Activated CD8-positive, alpha-beta T cell treated with anti-CD3 and anti-CD28 coated beads, Interleukin-2, amount 10 ng/mL, durations not matched to agents 7 days and 5 days (primary cell): ENCODE measurements at places on chromosomes 6 and 20. TPM values are rescaled to one million over a fixed set of nuclear protein-coding genes. Genes with fewer than 3 reads are reported as not detected.

The PDYN gene
- total RNA-seq = not detected

The POM121L2 gene
- total RNA-seq = not detected

The RSPO3 gene
- total RNA-seq = not detected

The C20orf96 gene
- total RNA-seq = 8.5 TPM

The LINC00237 gene
- total RNA-seq = not detected

The CAGE1 gene
- total RNA-seq = 0.18 TPM

The CLVS2 gene
- total RNA-seq = not detected

The TMEM200A gene
- total RNA-seq = 2.7 TPM

The CNKSR3 gene
- total RNA-seq = not detected

- DNase-seq = no peak
- H3K27ac ChIP-seq = peak overlapping the region; percentile 6
- no peaks in the 10 kb centered on the region for H3K27me3 ChIP-seq
- no peak overlapping the region for H3K4me3 ChIP-seq
Measured at GRCh38 chr6:41729624-41730023, 5.8 kb downstream of the TFEB start.

- DNase-seq = no peak
- H3K36me3 ChIP-seq = no peaks in the 10 kb centered on the region
- no peak overlapping the region for H3K27ac ChIP-seq
Measured at GRCh38 chr6:36289281-36289878, 19.5 kb downstream of the PNPLA1 start.

DNA sequence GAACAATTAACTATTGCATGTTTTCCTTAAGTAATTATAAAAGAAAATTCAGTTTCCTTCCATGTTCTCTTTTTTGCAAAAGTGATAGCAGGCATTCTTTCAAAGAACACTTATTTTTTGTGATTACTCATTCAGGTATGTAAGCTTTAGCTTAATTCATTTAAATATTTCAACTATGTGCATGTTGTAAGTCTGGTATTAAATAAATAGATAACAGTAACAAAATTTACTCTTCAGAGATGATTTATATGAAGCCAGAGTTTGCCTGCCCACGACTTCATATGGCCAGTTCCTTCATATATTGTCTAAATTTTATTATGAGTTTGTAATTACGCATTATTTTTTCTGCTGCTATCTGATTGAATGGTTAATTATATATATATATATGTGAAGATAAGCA lies 110.9 kb downstream of the ADGRG6 start:
- no peak for DNase-seq
- no peak overlapping the region for H3K27ac ChIP-seq
- no peak overlapping the region for H3K4me3 ChIP-seq
- peaks cover 3% of the 10 kb centered on the region for H3K4me1 ChIP-seq
- H3K27me3 ChIP-seq = no peaks in the 10 kb centered on the region

DNA sequence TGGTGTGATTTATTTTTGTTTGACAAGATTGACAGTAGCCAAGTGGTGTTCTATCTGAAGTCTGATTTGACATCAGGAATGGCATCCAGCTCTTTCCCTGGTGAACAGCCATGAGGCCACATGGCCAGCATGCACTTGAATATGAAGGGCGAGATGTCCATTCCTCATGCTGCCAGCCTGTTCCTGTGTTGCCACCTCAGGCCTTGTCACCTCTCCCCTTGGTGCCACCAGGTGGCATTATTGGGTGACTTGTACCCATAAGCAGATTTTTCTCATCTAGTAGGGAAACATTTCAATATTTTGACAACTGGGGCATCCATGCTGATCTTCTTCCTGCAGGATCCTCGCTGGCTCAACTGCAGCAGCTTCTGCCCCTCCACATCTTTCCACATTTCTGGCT lies 199.1 kb downstream of the ERMARD start:
- no peak overlapping the region for H3K27ac ChIP-seq
- H3K4me3 ChIP-seq = no peak overlapping the region
- H3K36me3 ChIP-seq = no peaks in the 10 kb centered on the region
- H3K4me1 ChIP-seq = peaks cover 14% of the 10 kb centered on the region

GRCh38 chr6:10521104-10521808 lies at the start of gene GCNT2:
Gene GCNT2, plus strand, starts transcription at chr6:10521351. Its CDS starts 7,561 bp downstream, at chr6:10528912.
- H3K27ac ChIP-seq = no peak within 1 kb of the TSS
- H3K4me3 ChIP-seq = no peak within 1 kb of the TSS
- peaks cover 2% of the 10 kb centered on the region for H3K4me1 ChIP-seq
- no peak for DNase-seq
- no peaks in the 10 kb centered on the region for H3K36me3 ChIP-seq

- no peaks in the 10 kb centered on the region for H3K36me3 ChIP-seq
- DNase-seq = no peak
- peak overlapping the region; percentile 64 for H3K4me3 ChIP-seq
- H3K27ac ChIP-seq = peak overlapping the region; percentile 15
- peaks cover 46% of the 10 kb centered on the region for H3K4me1 ChIP-seq
Measured at GRCh38 chr20:34871320-34871926, 1.2 kb downstream of the GGT7 start.

DNA sequence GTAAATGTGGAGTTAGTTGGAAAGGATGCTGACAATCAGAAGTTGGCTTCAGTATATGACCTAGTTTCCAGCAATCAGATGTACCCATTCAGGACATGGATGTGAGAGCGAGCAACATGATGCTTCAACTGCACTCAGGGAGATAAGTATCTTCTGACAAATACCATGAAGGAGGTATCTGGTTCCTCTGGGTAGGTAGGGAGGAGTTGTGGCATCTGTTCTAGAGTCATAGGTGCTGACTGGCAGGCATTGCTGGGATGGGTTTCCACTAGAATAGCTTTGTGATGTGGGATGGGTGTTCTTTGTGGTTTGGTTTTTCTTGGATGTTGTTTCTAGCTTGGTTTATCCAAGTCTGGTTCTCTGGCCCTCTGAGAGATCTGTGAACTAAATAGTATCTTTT lies 3.9 kb upstream of the REV3L start:
- no peak overlapping the region for H3K4me3 ChIP-seq
- DNase-seq = peak; percentile 29
- H3K27ac ChIP-seq = peak overlapping the region; percentile 83
- H3K36me3 ChIP-seq = peaks cover 25% of the 10 kb centered on the region

GRCh38 chr6:38584731-38585130 lies 55.0 kb downstream of the BTBD9 start:
- DNase-seq = no peak
- H3K4me1 ChIP-seq = no peaks in the 10 kb centered on the region
- no peak overlapping the region for H3K4me3 ChIP-seq
- H3K36me3 ChIP-seq = no peaks in the 10 kb centered on the region
- no peak overlapping the region for H3K27ac ChIP-seq

- H3K36me3 ChIP-seq = no peaks in the 10 kb centered on the region
- H3K27me3 ChIP-seq = no peaks in the 10 kb centered on the region
- no peak for DNase-seq
- H3K4me1 ChIP-seq = no peaks in the 10 kb centered on the region
- H3K27ac ChIP-seq = no peak overlapping the region
Measured at GRCh38 chr20:25574411-25574810, 10.9 kb downstream of the NINL start.

GRCh38 chr20:48333707-48334106 lies 494.1 kb downstream of the PREX1 start:
- H3K36me3 ChIP-seq = no peaks in the 10 kb centered on the region
- H3K27me3 ChIP-seq = peaks cover 13% of the 10 kb centered on the region
- H3K4me3 ChIP-seq = no peak overlapping the region

- no peak overlapping the region for H3K4me3 ChIP-seq
- H3K27ac ChIP-seq = no peak overlapping the region
- DNase-seq = no peak
- H3K36me3 ChIP-seq = no peaks in the 10 kb centered on the region
- no peaks in the 10 kb centered on the region for H3K4me1 ChIP-seq
- no peaks in the 10 kb centered on the region for H3K27me3 ChIP-seq
Measured at GRCh38 chr6:166692723-166693302, 65.8 kb upstream of the RPS6KA2 start.

- peak; percentile 77 for DNase-seq
- peaks cover 56% of the 10 kb centered on the region for H3K4me1 ChIP-seq
- H3K27me3 ChIP-seq = peaks cover 18% of the 10 kb centered on the region
- H3K36me3 ChIP-seq = peaks cover 50% of the 10 kb centered on the region
Measured at GRCh38 chr20:57628047-57628961, 8.1 kb upstream of the ZBP1 start.

- DNase-seq = peak; percentile 47
- peaks cover 17% of the 10 kb centered on the region for H3K4me1 ChIP-seq
- H3K27me3 ChIP-seq = peaks cover 9% of the 10 kb centered on the region
- no peak overlapping the region for H3K27ac ChIP-seq
Measured at GRCh38 chr6:43817192-43817591, 47.2 kb downstream of the VEGFA start.

DNA sequence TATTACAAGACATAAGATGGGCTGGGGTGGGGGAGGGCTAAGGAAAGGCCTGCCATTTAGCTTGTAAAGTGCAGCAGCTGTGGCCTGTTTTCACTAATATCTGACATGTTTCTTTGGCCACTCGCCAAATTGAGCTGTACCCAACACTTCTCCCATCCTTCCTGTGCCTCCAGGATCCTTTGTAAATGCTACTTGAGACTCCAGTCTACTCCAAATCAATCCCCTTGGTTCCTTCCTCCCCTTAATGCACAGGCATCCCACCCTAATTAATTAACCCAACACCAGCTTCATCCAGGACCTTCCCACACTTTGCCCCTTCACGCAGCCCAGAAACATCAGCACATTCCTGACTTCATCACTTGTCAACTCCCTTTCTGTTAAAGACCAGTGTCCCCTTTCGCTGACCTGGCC lies 55.0 kb upstream of the TCF21 start:
- no peaks in the 10 kb centered on the region for H3K36me3 ChIP-seq
- no peak for DNase-seq
- H3K27me3 ChIP-seq = peaks cover 22% of the 10 kb centered on the region
- H3K27ac ChIP-seq = no peak overlapping the region
- H3K4me3 ChIP-seq = no peak overlapping the region

DNA sequence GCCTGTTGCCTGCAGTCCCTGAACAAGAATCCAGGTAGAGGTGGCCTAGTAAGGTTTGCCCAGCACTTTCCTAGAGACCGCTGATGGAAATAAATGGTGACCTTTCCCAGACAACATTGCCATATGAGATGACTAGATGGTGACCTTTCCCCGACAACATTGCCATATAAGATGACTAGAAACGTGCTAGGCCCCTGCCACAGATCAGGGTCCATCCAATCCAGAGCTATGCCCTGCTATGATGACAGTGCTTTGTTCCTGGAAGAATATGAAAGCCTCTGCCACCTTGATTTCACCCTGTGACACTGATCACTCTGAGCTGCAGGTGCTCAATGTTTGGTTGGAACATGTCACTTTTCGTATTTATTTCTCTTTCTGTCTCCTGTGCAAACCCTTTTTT lies 133.8 kb upstream of the SPTLC3 start:
- H3K36me3 ChIP-seq = no peaks in the 10 kb centered on the region
- no peak overlapping the region for H3K4me3 ChIP-seq
- no peaks in the 10 kb centered on the region for H3K4me1 ChIP-seq
- no peak for DNase-seq

DNA sequence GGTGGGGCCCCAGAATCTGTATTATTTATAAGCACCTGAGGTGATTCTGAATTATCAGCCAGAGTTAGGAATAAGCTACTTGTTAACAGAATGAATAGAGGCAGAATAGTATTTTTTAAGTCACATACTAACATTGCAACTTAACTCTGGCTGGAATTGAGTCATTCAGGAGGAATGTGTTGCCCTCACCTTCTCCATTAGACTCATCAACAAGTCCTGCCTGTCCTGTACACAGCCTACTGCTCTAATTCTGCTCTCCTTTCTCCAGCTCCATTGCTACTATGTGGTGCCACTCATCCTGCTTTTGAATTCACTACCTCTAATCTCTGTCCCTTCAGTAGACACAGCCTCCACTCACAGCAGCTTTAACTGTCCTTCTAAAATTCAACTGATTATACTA lies 669.4 kb downstream of the DHX35 start:
- no peak for DNase-seq
- no peaks in the 10 kb centered on the region for H3K36me3 ChIP-seq
- H3K4me1 ChIP-seq = no peaks in the 10 kb centered on the region
- no peaks in the 10 kb centered on the region for H3K27me3 ChIP-seq
- H3K27ac ChIP-seq = no peak overlapping the region
- no peak overlapping the region for H3K4me3 ChIP-seq

DNA sequence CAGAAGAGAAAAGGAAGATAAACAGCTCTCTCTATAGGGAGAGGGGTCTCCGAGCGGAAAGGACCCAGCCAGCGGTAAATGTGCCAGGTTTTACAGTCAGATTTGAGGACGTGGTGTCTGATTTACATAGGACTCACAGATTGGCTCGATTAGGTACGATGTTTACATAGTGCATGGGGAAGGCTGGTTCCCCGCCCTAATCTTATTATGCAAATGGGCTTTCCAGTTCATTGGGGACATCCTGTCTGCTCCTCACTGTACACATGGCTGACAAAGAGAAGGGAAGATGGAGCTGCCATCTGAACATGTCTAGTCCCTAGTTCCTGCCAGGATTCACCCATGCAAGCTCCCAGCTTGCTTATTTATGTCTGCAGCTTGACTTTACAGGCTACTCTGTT lies 119.9 kb downstream of the RNF144B start:
- DNase-seq = no peak
- H3K27ac ChIP-seq = no peak overlapping the region
- no peak overlapping the region for H3K4me3 ChIP-seq
- no peaks in the 10 kb centered on the region for H3K36me3 ChIP-seq

- H3K27me3 ChIP-seq = no peaks in the 10 kb centered on the region
- peak; percentile 34 for DNase-seq
- H3K36me3 ChIP-seq = peaks cover 75% of the 10 kb centered on the region
- peak overlapping the region; percentile 58 for H3K4me3 ChIP-seq
Measured at GRCh38 chr6:24926192-24926591, 9.6 kb downstream of the RIPOR2 start.

GRCh38 chr20:47187450-47188195 lies 168.9 kb downstream of the ZMYND8 start:
- H3K27me3 ChIP-seq = peaks cover 12% of the 10 kb centered on the region
- DNase-seq = no peak
- H3K4me3 ChIP-seq = no peak overlapping the region

- no peaks in the 10 kb centered on the region for H3K36me3 ChIP-seq
- H3K27ac ChIP-seq = no peak overlapping the region
- DNase-seq = no peak
- no peaks in the 10 kb centered on the region for H3K4me1 ChIP-seq
- H3K4me3 ChIP-seq = no peak overlapping the region
Measured at GRCh38 chr6:17157617-17158016, 55.8 kb downstream of the STMND1 start.

GRCh38 chr6:5536644-5537043 lies 275.3 kb downstream of the FARS2 start:
- no peak overlapping the region for H3K27ac ChIP-seq
- peaks cover 2% of the 10 kb centered on the region for H3K4me1 ChIP-seq
- H3K36me3 ChIP-seq = peaks cover 9% of the 10 kb centered on the region

DNA sequence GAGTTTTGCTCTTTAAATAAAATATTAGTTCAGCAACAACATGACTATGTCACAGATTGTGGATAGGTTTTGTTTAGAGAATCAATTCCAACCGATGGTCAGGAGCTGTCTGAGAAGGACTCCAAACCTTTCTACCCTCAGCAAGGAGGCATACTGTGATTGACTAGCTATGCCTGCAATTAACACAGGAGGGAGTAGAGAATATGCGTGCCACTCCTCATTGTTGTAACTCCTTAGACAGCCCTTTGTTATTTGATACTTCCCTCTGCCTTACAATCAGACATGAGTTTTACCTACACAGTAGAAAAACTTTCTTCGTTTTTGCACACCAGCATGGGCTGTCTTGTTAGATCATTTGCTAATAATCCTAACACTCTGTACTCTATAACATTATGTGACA lies 796.5 kb downstream of the PRIM2 start:
- no peak overlapping the region for H3K27ac ChIP-seq
- no peaks in the 10 kb centered on the region for H3K27me3 ChIP-seq
- H3K4me1 ChIP-seq = no peaks in the 10 kb centered on the region
- no peak overlapping the region for H3K4me3 ChIP-seq
